Bronchial epithelial cell (primary cell): ENCODE measurements at places on chromosomes 3 and 15. TPM values are rescaled to one million over a fixed set of nuclear protein-coding genes. Genes with fewer than 3 reads are reported as not detected.

Gene GPR27
- total RNA-seq: 0.38 and 0.53 TPM in 2 replicates

GRCh38 chr3:128079823-128080222 lies 27.6 kb downstream of the SEC61A1 start:
- no peak for DNase-seq

DNA sequence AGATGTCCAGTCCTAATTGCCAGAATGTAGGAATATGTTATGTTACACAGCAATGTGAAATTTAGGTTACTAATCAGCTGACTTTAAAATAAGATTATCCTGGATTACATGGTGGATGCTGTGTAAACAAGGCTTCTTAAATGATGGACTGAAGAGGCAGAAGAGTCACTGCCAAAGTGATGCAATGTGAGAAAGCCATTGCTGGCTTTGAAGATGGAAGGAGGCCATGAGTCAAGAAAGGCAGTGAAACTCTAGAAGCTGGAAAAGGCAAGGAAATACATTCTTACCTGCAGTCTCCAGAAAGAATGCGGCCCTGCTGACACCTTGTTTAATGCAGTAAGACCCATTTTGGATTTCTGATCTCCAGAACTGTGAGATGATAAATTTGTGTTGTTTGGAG lies 179.1 kb upstream of the ZPLD1 start:
- DNase-seq: peak; percentile 57

GRCh38 chr3:182644790-182645433 lies 148.4 kb upstream of the ATP11B start:
- peak; percentile 94 for DNase-seq

DNA sequence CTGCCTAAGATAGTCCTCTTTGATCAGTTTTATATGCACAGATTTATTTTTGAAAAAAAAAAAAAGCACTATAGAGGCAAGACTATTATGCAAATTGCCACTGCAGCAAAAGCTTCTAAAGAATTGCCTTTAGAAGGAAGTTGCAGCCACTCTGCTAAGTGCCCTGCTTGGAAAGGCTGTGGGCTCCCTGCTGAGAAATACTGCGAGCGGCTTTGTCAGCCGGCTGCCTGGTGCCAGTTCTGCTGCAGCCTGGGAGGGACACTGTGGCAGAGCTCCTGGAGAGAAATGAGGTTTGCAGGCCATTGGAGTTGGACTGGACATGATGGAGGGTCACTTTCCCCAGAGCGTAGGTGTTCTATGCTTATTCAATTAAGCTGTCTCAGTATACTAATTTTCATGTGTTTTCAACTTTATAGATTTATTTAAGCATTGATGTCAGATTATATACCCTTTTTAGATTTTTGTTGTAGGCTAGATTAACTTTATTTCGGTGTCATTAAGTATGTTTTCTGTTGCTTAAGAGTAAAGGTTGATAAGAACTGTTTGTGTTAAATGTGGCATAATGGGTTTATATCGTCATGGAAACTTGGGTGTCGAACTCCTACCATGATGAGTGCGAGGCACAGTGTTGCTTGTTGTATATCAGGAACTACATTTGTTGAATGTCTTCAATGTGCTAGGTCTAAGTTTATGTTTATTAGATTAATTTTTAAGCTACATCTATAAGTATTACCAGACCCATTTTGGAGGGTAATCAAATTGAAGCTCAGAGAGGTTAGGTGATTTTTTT lies 6.6 kb downstream of the MAP2K5 start:
- no peak for DNase-seq

- no peak for DNase-seq
These were observed 138.5 kb downstream of the RAB11A start for GRCh38 chr15:66007663-66008262.

DNA sequence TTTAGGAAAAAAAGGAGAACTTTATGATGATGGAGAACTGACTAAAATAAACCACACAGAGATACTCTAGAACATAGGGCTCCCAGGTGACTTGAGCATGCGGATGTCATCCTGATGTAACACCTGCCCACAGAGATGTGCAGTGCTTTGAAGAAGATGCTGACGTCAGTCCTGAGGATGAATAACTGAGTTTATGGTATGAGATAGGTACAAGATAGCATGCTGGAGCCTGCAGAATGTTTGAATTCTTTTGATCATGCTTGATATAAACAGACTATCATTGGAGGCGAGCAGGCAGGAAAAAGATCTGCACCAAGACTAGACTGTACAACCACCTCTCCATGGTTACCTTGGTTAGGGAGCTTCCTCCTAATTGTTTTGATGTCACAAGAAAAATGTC lies 12.4 kb downstream of the CCR4 start:
- peak; percentile 77 for DNase-seq

DNA sequence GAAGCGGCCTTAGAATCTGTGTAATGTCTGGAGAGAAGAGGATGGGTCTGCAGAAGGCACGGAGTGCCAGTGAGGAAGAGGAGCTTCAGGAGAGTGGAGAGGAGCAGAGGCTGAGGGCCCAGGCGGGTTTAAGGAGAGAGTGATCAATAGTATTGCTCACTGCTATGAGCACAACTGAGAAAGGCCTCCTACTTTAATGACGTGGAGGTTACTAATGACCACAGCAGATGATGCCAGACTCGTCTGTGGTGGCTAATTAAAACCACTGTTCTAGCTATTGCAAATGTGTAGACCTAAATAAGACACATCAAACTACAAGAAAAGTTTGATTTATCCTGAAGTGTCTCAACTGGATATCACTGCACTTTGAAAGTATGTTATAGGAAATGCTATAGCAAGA lies 33.2 kb downstream of the MTMR10 start:
- DNase-seq: no peak

DNA sequence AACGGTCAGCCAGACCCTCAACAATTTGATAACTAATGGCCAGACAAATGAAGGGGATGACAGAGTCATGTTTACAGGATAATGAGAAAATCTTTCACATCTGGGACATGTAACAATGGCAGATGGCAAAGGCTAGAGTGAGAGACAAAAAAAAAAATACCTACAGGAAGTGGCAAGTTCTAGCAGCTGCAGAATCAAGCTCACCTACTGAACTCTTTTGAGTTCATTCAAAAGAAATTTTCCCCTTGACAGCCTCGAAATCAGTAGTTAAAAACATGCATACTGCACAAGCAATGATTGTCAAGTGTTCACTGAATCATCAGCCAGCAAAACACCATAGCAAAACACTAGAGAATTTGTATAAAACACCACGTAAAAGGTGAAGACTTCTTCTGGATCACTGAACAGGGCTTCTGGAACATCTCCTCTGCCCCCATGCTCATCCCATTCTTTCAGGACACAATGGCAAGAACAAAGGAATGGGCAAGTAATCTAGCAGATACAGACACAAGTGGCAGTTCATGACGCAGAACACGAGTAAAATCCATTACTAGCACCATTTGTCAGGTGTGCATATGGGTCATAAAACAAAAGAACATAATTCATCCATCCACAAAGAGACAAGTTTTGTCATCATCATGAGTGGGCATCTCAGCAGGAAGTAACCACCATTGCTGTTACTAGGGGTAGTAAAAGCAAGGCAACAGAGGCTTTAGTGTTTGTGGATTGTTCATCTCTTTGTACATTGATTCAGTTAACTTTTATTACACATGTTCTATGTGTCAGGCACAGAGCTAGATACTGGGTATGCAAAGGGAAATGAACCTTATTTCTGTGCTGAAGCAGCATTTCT lies 13.8 kb upstream of the KCNMB2 start:
- no peak for DNase-seq

DNA sequence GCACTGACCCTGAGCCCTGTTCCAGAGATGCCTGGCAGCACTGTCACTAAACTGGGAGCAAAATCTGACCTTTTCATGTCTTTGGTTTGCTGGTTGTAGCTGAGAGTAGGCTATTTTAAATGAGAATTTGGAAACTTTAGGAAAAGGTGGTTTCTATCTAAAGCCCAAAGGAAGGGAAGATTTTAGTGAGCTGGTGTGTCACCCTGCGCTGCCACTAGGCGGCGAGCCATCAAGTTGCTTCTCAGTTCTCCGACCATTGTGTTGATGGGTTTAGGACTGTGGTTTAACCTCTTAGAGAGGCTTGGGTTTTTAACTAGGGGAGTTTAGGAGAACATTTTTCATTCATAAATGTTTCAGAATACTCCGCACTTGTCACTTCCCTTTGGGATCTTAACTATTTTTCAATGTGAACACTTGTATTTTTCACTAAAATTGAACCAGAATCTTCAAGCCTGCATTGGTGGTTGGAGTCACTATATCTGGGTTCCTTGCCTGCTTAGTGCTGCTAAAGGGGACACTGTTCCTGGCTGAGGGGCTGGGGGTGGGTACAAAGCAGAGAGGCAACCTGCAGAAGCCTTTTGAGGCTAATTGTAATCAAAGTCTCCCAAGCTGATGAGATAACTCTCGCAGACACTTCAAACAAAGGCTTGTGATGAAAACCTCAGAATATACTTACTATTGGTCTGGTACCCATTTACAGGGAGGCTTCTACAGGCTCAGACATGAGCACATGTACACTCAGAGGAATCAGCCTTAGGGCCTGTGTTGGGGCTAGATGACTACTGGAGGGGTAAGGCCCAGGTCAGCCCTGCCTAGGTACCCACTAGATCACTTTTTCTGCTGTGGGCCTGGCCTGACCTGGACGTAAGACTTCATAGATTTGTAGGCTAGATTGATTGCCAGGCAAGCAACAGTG lies 16.8 kb downstream of the EXOSC7 start:
- peak; percentile 98 for DNase-seq

Gene ADPRH
- total RNA-seq: 0.53 and 2.7 TPM in 2 replicates

Gene FETUB
- 0.38 TPM in 1 of 2 replicates, not detected in the other for total RNA-seq

Gene GHRL
- total RNA-seq: 0.13 TPM in 1 of 2 replicates, not detected in the other

DNA sequence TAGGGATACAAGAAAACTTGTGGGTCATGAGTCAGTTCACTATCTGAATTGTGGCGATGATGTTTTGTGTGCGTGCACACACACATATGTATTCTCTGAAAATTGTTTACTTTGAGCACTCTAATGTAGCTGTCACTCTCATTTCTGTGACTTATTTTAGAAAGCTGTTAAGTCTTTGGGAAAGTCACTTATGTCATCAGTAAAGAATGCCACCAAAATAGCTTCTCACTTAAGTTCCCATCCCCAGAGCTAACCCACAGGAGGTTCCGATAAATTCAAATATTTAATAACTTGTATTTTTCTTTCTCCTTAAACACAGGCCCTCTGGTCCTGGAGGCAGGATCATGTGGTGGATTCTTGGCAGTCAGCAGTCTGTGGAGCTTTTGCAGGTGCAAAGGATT lies 138.3 kb downstream of the LRIG1 start:
- no peak for DNase-seq

Gene MESP2
- 0.13 and 0.26 TPM in 2 replicates for total RNA-seq

DNA sequence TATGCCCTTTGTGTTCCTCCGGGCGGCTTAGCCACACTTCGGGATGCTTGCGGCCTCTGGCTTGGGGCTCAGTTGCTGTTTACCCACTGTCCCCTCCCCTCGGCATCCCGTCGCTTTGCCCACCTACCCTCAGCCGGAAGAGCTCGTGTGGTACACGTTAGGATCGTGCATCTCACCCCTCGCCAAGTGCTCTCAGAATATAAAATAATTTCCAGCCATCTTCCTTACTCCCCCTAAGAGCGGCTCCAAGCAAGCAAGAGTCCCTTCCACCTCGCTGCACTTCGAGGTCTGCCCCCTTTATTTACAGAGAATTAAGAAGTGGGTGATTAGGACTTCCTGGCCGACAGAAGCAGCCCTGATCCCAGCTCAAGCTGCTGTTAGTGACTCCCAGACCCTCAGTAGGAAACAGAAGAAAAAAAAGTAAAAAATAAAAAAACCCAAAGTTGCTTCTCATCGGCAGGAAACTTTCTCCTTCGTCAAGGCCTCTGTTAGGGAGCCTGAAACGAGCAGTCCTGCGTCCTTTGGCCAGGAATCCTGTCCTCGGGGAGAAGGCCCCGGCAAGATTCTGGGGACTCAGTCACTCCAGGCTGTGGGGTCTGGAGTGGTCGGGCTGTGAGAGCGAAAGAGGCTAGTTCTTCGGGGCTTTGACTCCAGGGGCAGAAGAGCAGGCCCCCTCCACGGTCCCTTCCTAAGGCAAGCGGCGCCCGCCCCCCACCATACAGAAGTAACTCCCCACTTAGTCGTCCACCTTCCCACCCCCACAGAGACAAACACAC lies 3.0 kb downstream of the MEIS2 start:
- DNase-seq: no peak

- peak; percentile 29 for DNase-seq
These were observed 4.4 kb upstream of the VHL start for GRCh38 chr3:10137178-10137577.

DNA sequence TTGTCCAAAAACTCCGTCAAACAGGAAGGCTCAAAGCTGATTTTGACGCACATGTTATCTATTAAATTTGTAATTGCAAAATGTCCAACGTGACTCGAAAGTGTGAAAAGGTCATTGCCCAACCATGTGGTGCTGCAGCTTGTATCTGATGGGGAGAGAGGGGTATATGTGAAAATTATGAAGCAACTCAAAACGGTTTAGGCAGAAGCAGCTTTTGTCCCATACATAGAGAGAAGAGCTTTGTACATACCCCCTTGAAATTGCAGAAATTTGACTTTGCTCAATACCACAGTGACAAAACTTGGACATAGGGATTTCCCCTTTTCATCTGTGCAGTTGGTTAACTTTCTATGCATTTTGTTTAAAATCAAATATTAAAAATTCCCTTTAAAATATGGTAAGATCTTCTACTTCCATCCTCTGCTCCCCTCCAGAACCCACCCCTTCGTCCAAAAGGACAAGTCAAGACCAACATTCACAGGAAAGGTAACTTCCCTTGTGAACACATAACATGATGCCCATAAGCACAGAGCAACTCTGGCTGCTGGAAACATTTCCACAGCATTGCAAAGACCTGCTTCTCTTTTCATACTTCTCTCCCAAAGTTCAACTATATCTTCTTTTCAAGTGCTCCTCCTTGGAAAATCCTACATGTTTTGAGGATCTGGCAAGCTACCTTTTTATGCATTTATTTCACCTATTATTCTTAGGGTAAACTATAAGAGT lies 253.7 kb upstream of the THBS1 start:
- no peak for DNase-seq

Gene EPHA6
- total RNA-seq: 0.26 and 0.64 TPM in 2 replicates

Gene GMNC
- total RNA-seq: under 0.01 and 0.26 TPM in 2 replicates

DNA sequence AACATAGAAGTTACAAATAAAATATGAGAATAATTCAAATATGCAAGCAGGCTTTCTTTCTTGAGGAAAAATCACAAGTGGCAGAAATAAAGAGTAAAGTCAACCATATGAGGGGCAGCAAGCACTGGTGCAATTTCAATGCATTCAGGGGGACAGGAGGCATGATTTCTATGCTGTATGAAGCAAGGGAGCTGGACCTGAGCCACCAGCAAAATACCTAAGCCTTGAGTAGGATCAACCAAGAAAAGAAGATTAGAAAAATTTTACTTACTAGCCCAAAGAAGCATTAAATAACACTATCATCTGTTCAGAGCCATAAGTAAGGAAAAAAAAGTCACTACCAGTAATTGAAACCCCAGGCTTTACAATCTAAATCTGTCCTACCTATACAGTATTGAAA lies 6.3 kb downstream of the ADGRG7 start:
- peak; percentile 12 for DNase-seq

DNA sequence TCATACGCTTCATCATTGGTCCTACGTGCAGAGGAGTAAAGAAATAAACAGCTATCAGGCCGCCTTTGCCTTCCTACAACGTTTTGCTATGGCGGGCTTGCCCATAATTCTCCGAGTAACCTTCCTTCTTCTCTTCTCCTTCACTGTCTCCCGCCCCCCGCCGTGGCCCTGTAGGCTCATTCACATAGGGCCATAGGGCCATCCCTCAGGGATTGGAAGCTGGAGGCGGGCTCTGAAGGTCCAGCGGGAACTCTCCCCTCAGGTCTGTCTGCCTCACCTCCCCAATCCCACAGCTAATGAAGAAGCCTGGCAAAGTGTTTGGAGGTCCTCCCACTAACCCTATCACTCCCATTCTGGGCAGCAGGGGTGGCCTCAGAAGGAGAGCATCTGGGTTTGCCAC lies 43.6 kb downstream of the SEMA5B start:
- DNase-seq: no peak

Gene DNAJA4
- total RNA-seq: 11.1 and 26.5 TPM in 2 replicates

- DNase-seq: peak; percentile 94
These were observed 38.4 kb upstream of the PPP2R3A start for GRCh38 chr3:135927155-135927554.
